ENCODE measurements at places on chromosomes 16 and 17. TPM values are rescaled to one million over a fixed set of nuclear protein-coding genes. Genes with fewer than 3 reads are reported as not detected.

Gene PRSS33
- not detected for total RNA-seq

Gene PERCC1
- 0.36 TPM for total RNA-seq

Gene ETV4
- 0.41 TPM for total RNA-seq

Gene E2F4
- total RNA-seq: 94.7 TPM

Gene MRPS34
- 77.9 TPM for total RNA-seq

Gene FOXF1
- not detected for total RNA-seq

Gene TNFRSF17
- 1.4 TPM for total RNA-seq

Gene GAST
- total RNA-seq: not detected

Gene PIRT
- not detected for total RNA-seq

Gene DYNLL2
- total RNA-seq: 34.9 TPM

Gene TBC1D26
- total RNA-seq: not detected

Gene CACNG1
- not detected for total RNA-seq

Gene PDILT
- total RNA-seq: not detected

Gene CDK5R1
- 8.1 TPM for total RNA-seq
